ENCODE measurements at places on chromosomes 1 and 21.

DNA sequence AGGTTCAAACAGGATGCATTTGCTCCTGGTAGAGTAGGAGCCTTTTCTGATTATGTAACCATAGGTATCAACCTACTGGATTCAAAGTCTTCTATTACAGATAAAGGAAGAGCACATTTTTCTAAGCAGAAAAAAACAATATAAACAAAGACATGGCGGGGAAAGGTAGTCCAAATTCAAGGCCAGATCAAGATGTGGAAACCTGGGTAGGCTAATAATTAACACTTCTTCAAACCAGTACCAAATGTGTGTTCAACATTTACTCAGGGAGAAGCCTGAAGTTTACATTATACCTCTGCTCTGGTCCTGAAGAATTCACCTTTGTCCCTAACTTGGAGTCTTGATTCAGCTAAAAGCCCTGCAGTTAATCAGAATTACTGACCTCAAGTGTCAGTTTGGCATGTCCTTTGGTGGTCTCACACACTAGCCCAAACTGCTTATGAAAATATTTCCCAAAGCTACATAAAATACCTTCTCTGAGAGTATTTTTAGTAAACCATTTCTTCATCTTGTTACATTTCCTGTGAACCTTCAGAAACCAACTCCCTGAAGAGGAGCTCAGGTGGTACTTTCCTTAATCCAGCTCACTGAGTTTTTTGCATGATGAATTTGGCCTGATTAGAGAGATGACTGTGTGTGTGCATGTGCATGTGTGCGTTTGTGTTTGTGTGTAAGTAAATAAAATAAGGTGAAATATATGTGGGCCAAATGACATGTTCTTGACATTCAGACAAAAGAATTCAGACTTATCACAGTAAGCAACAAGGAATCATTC, 70.2 kb downstream of the TOR3A start:
- DNase-seq, result no peak

DNA sequence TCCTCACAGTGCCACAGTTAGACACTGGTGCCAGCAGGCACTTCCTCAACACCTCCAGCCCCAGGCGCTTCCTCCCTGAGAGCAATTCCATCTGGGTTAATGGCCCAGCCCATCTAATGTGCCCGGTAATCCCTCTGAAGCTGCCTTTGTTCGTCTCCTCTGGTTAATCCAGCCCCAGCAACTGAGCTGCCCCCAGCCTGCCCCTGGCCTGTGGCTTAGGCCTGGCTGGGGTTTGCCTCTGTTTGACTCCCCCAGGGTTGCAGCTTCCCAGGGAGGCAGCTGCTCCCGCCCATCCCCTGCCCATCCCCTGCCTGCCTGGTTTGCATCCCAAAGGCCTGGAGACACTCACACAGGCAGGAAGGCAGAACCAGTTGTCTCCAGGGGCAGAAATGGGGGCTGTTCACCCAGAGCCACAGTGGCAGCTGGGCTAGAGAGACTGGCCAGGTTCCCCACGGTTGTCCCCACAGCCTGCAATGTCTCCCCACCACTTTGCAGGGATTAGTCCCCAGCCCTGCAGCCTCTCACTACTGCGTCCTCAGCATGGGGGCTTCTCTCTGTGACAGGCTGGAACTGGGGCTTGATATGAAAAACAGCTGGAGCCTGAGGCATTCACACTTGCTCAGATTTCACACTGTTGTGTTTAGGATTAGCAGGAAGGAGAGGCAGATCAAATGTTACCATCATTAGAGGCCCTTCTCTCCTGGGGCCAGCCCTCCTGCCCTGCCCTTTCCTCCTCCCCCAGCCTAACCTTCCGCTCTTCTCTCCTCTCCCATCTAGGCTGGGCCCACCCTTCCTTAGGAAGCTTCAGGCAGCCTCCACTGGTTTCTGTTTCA, 120.2 kb downstream of the TLR5 start:
- peak; percentile 75 for DNase-seq

DNA sequence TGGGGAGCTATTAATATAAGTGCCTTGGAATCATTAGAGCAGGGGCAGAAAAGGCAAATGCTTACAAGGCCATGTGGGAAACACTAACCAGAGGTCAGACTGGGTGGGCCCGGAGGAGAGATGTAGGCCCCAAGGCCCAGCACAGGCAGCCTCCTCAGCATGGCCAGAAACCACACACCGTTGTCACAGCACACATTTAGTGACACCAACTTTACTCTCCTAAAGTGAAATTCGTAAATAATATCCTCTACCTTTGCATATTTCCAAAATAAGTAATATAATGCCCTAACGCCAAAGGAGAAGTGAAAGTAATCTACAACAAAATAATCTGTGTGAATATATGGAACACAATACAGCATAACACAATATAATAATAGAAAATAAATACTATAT, 62.6 kb downstream of the KIF21B start:
- DNase-seq, result peak; percentile 4

DNA sequence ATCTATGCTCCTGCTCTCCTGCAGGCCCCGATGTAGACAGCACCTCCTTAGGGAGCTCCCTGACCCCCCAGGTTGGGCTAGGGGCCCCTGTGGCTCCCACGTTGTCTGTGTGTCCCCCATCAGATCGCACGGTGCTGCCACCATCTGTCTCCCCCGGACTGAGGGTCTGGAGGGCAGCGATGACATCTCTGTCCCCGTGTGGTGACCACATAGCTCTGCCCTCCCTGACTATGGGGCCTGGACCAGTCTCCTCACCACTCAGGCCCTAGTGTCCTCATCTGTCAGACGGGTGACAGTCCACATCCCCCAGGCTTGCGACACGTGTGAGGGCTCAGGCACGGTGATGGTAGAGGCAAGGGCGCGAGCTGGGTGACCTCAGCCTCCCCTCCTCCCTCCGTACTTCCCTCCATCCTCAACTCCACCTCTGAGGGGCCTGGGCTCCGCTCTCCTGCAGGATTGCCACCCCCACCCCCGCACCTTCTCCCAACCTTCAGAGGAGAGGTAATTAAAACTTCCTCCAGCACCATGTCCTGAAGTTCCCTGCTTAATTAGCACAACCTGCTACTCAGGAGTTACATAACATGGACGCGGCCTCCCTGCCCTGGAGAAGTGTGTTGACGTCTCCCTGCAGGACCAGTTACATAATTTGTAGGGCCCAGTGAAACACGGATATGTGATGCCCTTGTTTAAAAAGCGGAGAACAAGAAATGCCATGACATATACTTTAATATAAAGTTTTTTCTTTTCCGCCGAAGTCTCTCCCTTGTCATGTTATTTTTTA, 288.2 kb downstream of the PTPRU start:
- DNase-seq, result no peak

DNA sequence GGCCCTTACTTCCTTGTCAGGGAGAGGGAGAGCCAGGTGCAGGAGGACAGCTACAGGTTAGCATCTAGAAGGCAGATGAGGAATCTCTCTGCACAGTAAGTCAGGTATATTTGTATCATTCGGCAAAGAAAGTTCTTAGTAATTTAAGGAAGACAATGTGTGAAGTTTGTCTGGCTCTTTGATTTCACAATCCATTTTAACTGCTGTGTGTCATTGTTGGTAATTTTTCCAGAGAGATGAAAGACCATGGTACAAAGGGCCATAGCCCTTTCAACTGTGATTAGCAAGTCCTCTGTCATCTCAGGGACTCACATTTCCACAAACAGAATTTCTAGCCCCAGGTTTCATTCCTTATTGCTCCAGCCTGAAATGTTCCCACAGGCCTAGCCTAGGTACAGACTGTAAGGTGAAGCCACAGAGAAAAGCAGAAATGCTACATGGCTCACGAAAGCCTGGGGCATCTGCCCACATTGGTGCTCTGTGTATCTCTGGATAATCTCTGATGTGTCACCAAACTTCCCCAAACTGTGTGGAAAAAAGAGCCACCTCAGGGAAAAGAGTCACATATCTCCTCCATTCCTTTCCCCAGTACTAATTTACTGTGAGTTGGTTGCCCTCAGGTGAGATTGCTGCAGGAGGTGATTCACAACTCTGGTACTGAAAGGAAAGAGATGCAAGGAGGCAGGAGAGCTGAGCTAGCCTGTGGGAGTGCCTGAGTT, 70.6 kb downstream of the SYT6 start:
- DNase-seq, result no peak

- DNase-seq, result no peak
Measured at GRCh38 chr1:76715474-76715873, 151.8 kb upstream of the ST6GALNAC5 start.
